ENCODE measurements at places on chromosomes 2 and 18.

DNA sequence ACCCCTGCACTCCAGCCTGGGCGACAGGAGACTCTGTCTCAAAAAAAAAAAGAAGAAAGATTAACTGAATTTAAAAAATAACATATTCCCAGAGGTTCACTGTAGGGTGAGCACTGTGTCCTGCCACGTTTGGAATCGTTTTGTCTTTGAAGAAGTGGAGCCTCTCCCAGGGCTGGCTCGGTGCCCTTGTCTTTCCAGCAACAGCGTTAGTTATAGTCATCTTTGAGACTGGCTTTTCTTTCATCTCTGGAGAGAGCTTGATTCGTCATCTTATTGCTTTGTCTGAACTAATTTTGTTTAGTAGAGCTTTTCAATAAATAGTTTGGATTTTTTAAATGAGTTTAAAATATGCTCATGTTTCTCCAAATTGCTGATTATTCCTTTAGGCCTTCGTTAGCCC, 50.5 kb downstream of the IMPA2 start:
- DNase-seq = peak; percentile 37

DNA sequence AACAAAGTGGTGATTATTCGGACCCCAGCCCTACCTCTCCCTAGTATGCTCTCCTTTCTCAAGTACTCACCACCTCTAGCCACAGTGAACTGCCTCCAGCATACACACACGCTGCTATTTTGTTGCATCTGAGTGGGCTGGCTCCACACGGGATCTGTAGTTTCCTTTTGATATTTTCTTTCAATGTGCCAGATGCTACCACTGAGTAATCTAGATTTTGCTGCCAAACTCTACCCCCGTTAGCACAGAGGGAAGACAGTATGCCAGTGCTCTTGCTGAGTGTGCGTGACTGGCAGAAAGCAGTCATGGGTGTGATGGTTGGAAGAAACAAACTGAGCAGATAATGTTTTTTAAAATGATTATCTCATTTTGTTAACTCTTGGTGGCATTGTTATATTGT, 11.6 kb downstream of the CFLAR start:
- DNase-seq = peak; percentile 73

- no peak for DNase-seq
Observed at GRCh38 chr2:170217778-170218251, 39.9 kb downstream of the MYO3B start.

DNA sequence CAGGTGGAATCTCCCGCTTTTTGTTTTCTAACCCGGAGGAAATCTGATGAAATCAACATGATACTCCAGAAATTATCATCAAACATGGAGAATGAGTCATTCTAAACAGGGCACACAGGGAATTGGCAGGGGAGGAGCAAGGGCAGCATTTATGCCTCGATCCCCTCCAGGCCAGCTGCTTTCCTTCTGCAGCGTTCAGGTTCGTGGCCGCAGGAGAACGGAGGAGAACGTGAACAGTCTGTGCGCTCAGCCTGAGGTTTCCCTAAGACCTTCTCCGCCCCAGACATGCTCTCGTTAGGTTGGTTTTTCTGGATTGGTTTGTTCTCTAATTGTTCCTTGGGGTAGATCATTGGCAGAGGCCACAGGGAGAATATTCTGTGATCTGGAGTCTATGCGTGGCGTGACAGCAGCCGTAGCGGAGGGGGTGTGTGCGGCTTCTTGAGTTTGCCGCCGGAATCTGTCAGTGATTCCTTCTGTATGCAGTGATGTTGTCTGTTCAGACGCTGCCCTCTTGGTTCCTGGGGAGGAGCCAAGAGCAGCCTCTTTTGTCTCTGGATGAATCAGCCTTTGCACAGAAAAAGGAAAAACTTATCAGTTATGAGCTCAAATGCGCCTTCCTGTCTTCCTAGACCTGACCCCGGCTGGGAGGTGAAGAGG, 75.9 kb downstream of the SH3BP4 start:
- peak; percentile 85 for DNase-seq

DNA sequence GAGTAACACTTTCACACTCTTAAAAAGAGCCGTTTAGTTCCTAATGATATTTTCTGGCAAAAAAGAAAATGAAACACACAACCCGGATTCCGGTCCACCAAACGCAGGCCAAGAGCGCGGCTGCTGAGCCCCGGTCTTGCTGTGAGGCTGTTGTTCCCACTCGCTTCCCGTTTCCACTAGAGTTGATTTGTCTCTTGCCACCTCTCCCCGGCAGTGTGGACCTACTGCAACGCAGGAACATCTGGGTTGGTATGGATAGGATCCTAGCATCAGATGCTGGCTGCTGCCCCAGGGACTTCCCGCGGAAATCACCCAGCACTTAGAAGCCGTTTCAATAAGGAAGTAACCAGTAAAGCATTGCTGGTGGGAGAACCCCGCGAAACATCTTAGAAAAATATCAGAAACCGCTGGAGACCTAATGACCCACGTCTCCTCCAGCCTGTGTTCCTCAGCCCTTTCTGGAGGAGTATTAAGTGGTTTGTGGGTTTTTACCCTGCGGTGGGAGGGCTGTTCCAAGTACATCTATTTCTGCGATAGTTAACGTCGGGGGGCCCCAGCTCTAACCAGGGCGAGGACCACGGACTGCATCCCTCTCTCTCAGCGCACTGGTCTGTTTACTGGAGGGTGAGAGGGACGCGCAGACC, 939 bp downstream of the DOCK10 start:
- peak; percentile 45 for DNase-seq

GRCh38 chr2:71611247-71611646, 157.9 kb downstream of the DYSF start:
- no peak for DNase-seq

GRCh38 chr2:97935719-97936161, 60.0 kb downstream of the TMEM131 start:
- DNase-seq = peak; percentile 74

- DNase-seq = no peak
Observed at GRCh38 chr18:34840256-34840826, 130.2 kb downstream of the DTNA start.

DNA sequence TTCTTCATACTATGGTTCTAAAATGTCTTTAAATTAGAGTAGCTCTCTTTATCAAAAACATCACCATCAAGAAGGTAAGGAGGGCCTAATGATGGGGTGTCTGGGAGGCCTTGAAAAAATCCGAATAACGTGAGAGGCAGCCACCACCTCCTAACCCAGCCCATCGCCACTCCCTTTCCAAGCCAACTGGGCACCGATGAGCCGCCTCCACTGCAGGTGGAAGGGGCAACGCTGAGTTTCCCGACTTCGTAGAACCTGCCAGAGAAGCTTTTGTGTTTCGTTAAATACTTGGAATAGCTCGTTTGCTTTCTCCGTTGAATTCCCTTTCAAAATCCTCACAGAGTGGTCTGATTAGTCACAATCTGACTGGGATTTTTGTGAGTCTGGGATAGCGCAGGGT, 22.0 kb upstream of the RPL31 start:
- DNase-seq = no peak

GRCh38 chr2:127100251-127101047, 6.5 kb downstream of the BIN1 start:
- peak; percentile 63 for DNase-seq

DNA sequence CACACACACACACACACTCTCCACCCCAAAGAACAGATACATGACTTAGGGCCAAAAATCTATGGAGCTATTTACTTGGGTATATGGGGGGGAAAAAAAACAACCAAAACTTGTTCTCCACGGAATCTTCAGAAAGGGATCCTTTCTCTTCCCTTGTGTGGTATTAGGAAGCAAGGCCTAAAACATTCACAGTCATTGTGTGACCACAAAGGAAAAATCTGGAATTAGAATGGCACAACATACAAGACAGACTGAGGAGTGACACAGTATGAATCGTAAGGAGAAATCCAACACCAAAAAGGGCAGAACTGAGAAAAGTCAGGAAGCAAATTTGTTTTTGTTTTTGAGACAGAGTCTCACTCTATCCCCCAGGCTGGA, 70.3 kb downstream of the ASXL2 start:
- DNase-seq = peak; percentile 19

GRCh38 chr2:62074233-62074632, 121.7 kb upstream of the B3GNT2 start:
- DNase-seq = no peak

GRCh38 chr18:22344908-22345670, 72.6 kb downstream of the CTAGE1 start:
- no peak for DNase-seq

DNA sequence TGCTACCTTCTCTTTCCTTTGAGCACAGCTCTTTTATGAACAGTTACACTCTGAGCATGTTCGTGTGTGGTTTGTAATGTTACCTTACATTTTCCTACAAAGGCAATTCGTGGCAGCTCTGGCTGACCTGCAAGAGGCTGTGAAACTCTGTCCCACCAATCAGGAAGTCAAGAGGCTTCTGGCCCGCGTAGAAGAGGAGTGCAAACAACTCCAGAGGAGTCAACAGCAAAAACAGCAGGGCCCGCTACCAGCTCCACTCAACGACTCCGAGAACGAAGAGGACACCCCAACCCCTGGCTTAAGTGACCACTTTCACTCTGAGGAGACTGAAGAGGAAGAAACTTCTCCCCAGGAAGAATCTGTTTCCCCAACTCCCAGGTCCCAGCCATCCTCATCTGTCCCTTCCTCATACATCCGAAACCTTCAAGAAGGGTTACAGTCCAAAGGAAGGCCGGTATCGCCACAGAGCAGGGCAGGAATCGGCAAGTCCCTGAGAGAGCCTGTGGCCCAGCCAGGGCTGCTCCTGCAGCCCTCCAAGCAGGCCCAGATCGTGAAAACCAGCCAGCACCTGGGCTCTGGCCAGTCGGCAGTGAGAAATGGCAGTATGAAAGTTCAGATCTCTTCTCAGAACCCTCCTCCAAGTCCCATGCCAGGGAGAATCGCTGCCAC, 56.9 kb downstream of the WDSUB1 start:
- DNase-seq = no peak

DNA sequence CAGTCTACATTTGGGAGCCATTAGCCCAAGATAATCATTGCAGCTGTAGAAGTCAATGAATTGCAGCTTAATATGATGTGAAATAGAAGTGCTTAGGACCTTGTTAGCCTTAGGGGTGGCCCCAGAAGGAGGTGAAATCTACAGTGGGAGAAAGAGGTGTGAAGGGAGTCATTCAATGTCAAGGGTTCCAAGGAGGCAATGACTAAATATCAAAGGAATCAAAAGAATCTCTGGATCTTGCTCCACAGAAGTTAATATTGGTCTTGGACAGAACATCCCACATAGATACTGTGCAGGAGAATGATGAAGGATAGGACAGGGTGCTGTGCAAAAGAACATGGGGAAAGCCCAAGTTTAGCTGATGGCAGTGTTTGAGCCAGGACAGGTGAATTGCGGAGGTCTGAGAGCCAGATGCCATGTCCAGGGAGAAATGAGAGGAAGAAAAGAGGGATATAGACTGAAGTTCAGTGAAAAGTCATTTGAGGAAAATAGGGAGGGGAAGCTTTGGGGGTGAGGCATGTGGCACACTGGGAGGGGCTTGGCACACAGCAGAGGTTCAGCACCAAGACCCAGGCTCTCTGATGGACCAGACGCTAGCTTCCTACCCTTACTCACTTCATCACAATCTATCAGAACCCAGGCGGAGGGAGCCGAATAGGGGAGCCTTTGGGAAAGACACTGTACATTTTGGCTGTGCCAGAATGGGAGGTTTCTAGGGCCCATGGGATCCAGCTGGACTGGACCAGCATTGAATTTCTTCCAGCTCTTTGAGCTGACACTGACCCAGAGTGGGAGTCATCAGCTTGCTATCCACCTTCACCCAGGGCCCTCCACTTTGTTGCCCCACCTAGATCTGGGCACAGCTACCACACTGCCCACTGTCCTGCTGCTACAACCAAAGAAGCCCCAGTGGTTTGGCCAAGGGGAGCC, 2.2 kb downstream of the IL1F10 start:
- peak; percentile 4 for DNase-seq

All from amniotic epithelial cell (primary cell).